Bone marrow (tissue), 2 donors: ENCODE measurements at places on chromosomes 5 and 9.

DNA sequence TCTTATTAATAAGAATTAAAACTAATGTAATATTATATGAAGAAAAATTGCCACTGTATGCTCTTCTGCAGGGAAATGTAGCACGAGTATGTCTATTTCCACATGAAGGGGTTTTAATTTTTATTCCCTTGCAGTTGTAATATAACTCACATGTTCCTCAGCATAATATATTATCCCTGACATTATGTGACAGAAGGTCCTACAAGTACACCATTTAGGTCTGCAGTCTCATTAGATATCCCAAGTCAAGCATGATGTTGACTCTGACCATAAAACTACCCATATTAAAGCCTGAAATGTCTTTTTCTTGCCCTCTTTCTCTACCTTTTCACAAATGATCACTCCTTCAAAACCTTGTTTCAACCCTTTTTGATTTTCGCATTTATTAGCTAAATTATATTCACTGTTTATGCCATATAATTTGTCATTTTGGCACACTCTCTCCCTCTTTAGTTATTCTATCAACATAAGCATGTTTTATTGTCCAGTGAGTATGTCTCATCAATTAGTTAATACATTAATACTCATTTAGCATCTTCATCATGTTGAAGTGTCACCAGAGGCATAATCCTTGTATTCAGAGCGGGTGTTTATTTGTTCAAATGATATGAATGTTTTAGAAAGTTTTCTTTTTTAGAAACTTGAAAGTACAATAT lies 532.8 kb downstream of the MAT2B start:
- DNase-seq, result no peak

GRCh38 chr9:36560771-36561170 lies 11.9 kb upstream of the MELK start:
- DNase-seq, result no peak

GRCh38 chr5:125152044-125152443 lies 405.6 kb upstream of the ZNF608 start:
- DNase-seq, result no peak

- DNase-seq, result no peak
Measured at GRCh38 chr5:39648848-39649227, 224.1 kb upstream of the DAB2 start.

GRCh38 chr9:19408316-19408692 lies 505 bp upstream of the ACER2 start:
- no peak for DNase-seq

DNA sequence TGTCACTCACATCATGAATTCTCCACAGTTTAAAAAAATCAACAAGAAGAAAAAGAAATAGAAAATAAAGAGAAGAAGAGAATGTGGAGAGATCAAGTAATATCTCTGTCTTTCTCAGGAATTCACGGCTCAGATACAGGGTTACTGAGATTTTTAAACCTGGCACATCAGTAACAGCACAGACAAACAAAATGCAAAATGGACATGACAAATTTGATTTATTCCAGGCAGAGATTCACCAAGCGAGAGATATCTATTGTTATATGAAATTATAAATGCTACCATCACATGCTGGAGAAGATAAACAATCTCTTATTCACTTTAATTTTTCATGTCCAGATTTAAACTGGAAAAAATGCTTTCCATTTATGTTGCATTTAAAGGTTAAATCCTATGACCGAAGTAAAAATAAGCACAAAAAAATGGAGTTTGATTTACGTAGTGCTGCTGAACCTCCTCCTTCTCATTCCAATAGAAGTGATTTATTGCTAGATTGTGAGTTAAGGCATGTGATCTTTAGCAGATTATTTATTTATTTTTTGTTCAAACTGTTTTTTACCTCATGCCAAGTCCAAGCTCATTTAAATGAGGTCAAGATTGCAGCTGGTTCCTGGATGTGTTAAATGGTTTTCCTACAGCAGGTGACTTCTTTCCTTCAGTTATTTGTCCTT lies 926.4 kb downstream of the MAT2B start:
- no peak for DNase-seq

- DNase-seq, result no peak
Measured at GRCh38 chr5:133421394-133421793, 190.9 kb downstream of the FSTL4 start.

- no peak for DNase-seq
Measured at GRCh38 chr9:134840511-134840910, 40.1 kb upstream of the FCN2 start.
